CD4-positive, alpha-beta T cell treated with Interleukin-10 for 1 hour (primary cell): ENCODE measurements at places on chromosomes 12 and 14.

- DNase-seq, result no peak
Observed at GRCh38 chr12:44532940-44533339, 343.2 kb downstream of the NELL2 start.

GRCh38 chr12:3641428-3642018 is 111.4 kb downstream of the CRACR2A start:
- no peak for DNase-seq

DNA sequence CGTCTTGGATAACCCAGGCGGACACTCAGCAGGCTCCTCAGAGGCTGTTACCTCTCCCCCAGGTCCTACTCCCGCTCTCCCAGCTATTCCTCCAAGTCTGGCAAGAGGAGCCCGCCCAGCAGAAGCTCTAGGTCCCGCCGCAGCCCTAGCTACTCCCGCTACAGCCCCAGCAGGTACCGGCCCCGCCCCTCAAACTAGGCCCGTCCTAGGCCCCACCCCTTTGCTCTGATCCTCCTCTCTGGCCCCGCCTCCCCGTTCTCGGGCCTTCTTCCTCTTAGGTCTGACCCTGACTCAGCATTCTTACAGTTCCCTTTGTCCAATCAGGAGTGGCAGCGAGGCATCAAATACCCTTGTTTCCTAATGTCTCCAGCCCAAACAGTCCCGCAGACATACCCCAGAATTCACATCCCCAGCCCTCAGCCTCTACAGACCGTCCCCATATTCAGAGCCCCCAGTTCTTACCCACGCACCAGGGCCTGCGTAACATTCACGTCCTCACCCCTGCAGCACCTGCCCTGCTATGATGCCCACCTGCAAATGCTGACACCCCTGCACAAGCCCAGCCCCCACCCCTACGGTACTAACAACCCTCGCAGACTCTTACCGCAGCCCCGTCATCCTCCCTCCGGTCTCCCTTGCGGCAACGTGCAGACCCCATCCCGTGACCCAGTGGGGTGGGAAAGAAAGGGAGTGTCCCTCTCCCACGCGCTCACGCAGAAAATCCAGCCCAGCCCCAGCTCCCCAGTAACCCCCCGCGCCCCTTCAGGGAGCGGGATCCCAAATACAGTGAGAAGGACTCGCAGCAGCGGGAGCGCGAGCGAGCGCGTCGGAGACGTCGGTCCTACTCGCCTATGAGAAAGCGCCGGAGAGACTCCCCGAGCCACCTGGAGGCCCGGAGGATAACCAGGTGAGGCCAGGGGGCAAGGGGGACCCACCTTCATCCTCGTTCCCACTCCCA is 25.0 kb upstream of the HSPB8 start:
- DNase-seq, result peak; percentile 1

GRCh38 chr14:74948228-74949175 is 6.9 kb downstream of the PGF start:
- no peak for DNase-seq

DNA sequence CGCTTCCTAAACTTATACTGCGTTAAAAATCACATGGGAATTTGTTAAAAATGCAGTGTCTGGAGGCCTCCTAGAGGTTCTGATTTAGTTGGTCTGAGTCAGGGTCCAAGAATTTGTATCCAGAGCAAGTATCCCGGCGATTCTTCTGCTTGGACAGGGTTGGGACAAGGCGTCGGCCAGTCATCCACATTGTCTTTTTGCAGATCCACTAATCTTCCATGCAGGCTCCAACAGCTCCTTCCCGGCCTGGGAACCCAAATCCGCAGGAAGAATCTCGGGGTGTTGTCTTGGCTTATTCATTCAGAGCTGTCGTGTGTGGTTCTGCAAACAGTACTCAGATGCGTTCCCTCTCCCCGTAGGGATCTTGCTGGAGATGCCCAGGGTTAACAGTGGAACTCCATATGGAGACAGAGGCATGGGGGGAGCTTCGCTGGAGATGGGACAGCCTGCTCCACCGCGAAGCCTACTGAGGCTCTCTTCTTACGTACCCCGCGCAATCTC is 25.3 kb downstream of the GPRC5D start:
- DNase-seq, result no peak

DNA sequence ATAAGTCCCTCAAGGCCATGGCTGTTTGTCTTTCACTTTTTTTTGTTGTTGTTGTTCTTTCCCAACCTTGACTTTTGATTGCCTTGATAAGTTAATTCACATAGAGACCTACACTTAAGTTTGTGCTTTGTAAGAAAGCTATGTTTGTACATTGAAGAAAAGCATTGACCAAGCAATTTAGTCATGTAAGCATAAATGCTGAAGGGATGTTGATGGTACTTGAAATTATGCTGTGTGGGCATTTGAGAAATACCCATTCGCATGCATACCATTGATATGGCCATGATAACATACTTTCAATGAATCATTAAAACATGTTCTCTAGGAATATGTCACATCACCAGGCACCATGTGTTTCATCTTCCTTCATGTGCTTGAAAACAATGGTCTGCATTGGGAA is 803.7 kb upstream of the TMEM132C start:
- DNase-seq, result no peak

DNA sequence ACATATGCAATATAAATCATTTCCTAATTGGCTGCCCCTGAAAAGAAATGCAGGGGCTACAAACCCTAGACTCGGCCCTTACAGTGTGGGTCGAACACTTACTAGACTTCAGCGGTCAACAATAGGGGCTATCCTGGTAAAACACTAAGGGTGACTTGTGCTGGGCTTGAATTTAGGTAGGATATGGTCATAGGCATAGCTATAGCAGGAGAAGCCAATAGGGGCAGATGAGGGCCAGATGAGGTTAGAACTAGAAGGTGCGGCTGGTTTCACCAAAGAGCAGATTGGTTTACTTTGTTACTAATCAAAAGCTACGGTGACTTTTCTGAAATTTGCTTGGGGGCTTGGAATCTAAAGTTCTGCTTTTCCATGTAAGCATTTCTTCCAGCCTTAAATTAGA is 282.3 kb upstream of the DIO2 start:
- no peak for DNase-seq

GRCh38 chr12:4849115-4849541 is 60.6 kb upstream of the KCNA1 start:
- peak; percentile 29 for DNase-seq

GRCh38 chr14:103894723-103895059 is 33.6 kb upstream of the TDRD9 start:
- no peak for DNase-seq

DNA sequence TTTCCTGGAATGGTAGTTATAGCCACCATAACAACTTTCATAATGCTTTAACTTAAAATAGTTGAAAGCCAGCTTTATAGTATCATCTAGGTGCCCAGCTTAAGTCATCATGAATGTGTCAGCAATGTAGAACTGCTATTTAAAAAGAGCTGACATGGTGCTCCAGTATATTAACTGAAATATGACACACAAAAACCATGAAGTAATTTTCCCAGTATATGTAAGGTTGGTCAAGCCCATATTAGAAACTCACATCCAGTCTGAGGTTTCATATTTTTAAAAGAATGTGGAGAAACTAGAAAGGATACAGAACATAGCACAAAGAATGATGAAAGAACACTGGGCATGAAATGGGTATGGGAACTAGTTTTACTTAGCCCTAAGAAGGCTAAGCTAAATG is 121.3 kb upstream of the KRAS start:
- DNase-seq, result no peak
